ENCODE measurements at places on chromosomes 12 and 14.

DNA sequence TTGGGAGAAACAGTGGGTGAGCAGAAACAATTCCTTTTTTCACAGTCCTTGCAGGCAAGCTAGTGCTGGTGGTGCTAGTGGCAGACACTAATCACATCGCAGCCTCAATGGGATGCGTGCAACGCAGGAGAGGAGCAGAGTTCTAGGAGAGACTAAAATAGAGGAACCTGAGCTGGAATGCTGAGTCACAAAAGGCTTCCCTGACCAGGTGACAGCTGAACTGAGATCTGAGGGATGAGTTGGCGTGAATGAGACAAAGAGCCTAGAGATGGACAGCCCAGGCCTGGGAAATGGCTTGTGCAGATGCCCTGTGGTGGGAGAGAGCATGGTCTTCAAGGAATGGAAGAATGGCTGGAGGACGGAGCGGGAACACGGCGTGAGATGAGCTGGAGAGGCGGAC, 25.8 kb downstream of the ACADS start:
- DNase-seq, result no peak

DNA sequence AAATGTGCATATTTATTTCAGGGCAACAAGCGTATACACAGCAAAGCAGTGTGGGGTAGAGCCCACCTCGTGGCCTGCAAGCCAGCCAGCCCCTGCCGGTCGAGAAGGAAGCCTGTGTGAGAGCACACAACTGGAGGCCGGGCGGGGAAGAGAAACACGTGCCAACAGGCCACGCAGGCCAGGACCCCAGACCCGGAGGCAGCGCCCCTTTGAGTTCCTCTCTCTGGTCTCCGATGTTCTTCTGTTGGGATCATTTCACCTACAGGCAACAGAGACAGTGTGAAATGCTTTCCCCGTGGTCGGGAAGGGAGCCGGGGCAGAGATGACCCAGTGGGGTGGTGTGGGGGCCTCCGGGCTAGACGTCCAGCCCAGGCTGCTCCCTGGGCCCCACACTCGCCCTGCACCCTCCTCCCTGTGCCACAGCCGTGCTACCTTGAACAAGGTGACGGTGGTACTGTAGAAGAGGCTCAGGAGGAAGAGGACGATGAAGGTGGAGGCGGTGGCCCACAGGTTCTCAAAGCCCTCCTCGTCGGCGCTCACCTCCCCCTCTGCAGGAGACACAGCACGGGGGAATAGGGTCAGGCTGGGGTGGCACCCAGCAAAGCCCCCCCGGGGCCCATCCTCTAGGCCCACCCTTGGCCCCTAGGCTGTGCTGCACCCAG, 325.5 kb downstream of the TMEM121 start:
- DNase-seq, result no peak

- no peak for DNase-seq
Measured at GRCh38 chr12:109864916-109865315, 15.4 kb downstream of the GLTP start.

- DNase-seq, result no peak
Measured at GRCh38 chr14:50521912-50522341, 10.4 kb downstream of the MAP4K5 start.

- DNase-seq, result no peak
Measured at GRCh38 chr14:104898195-104898558, 26.5 kb upstream of the PLD4 start.
